Sigmoid colon (tissue), 7 donors: ENCODE measurements at places on chromosomes 16 and 17. TPM values are rescaled to one million over a fixed set of nuclear protein-coding genes. Genes with fewer than 3 reads are reported as not detected.
A peak's percentile ranks its signal among the peaks of the same experiment; 100 is the strongest.

- DNase-seq: no peak
Measured at GRCh38 chr16:67529582-67530012, 968 bp downstream of the RIPOR1 start.

DNA sequence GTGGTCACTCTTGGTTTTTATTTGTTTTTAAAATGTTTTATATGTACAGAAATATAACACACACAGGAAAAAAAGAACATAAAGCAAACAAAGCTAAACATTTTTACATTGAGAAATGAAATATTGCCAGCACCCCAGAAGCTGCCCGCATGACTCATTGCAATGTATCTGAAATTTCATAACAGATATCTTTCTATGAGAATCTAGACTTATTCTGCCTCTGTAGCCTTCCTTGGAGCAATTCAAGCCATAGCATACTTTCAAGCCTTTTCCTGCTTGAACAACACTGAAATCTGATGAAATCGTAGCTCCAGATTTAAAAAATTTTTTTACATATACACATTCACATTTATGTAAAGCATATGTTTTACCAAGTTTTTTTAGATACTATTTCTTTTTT lies 86.9 kb downstream of the RBBP6 start:
- no peak for DNase-seq

- DNase-seq: no peak
Measured at GRCh38 chr17:4118015-4118743, 24.7 kb downstream of the ZZEF1 start.

GRCh38 chr17:17420082-17420481 lies 56.7 kb upstream of the MED9 start:
- peak; percentile 65 for DNase-seq

OSBPL7 gene
- total RNA-seq: 2.9 TPM

- no peak for DNase-seq
Measured at GRCh38 chr17:31753011-31753410, 106.0 kb downstream of the COPRS start.

FOXF1 gene
- 74.2 TPM for total RNA-seq

GRCh38 chr17:45363498-45363897 lies 46.7 kb upstream of the MAP3K14 start:
- DNase-seq: peak; percentile 2

- DNase-seq: no peak
Measured at GRCh38 chr16:14672403-14672971, 21.6 kb downstream of the PLA2G10 start.

GRCh38 chr16:54070789-54071343 lies 215.7 kb downstream of the IRX3 start:
- DNase-seq: no peak

DNA sequence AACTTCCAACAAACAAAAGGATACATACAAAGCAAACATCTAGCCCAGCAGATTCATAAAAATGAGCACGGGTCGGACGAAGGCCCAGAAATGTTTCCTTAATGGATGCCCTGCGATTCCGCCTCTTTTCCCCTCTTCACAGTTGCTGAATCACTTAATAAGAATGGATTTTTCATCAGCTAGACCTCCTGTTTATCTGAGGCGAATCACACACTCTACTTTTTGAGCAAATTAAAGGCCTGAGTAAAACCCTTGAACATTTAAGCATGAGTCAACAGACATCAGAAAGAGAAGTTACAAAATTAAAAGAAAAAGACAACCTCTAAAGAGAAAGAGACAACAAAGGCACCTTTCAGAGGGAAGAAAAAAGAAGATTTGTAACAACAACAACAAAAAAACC lies 44.7 kb downstream of the HS3ST3A1 start:
- no peak for DNase-seq

KDM6B gene
- total RNA-seq: 9.2 TPM

DNA sequence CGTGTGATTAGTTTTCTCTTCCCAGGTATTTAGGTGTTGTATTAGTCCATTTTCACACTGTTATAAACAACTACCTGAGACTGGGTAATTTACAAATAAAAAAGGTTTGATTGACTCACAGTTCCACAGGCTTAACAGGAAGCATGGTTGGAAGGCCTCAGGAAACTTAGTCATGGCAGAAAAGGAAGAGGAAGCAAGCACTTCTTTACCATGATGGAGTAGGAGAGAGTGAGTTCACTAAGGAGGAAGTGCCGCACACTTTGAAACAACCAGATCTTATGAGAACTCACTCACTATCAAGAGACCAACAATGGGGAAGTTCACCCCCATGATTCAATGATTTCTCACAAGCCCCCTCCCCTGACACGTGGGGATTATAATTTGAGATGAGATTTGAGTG lies 1343.7 kb upstream of the GOT2 start:
- no peak for DNase-seq

GRCh38 chr17:65542610-65543009 lies 18.8 kb downstream of the AXIN2 start:
- DNase-seq: no peak

GRCh38 chr17:15289285-15290183 lies 24.4 kb upstream of the PMP22 start:
- DNase-seq: no peak

DNA sequence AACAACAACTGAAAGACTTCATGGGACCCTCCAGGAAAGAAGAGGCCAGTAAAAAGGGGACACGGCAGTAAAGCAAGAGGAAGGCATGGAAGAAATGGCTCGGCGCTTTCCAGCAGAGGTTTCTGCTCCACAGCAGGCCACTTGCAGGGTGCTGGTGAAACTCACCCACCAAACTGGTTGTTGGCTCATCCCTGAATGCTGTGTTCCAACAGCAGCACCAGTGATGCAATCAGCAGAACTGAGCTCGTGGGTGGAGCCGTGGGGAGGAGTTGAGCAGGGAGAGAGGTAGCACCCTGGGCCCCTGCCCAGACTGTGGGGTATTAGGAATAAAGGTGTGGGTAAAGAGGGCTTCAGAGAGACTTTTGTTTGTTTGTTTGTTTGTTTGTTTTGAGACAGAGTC lies 62.8 kb upstream of the ADCY9 start:
- DNase-seq: no peak

GRCh38 chr17:41523225-41523593 lies 4.5 kb upstream of the KRT15 start:
- DNase-seq: no peak

DNAAF8 gene
- 0.83 TPM for total RNA-seq

GFAP gene
- not detected for total RNA-seq

CRISPLD2 gene
- 140 TPM for total RNA-seq

- peak; percentile 50 for DNase-seq
Measured at GRCh38 chr17:16989230-16989952, 17.5 kb upstream of the TNFRSF13B start.

CD300E gene
- 0.28 TPM for total RNA-seq

GRCh38 chr16:85334718-85335583 lies 222.7 kb upstream of the CIBAR2 start:
- no peak for DNase-seq

CX3CL1 gene
- total RNA-seq: 4.8 TPM

PLA2G10 gene
- total RNA-seq: not detected

ZNF213 gene
- total RNA-seq: 7.1 TPM

GINS2 gene
- total RNA-seq: 0.16 TPM

GRCh38 chr16:30786115-30786935 lies 680 bp downstream of the ZNF629 start:
- no peak for DNase-seq

DNA sequence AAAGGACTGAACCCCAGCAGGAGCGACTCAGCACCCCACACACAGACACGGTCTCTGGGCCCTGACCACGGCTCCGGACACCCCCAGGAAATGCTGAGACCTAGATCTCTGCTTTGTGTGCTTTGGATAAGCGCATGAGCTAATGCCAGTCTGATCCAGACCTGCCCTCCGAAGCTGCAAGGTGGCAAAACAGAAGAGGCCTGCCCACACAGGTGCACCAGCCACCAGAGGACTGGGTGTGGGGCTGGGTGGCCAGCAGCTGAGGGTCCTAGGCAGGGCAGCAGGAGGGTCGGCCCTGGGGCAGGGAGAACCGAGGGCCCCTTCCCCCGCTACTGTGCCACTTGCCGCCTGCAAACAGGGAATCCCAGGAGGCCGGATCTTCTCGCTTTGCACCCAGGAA lies 30.7 kb upstream of the EIF1 start:
- no peak for DNase-seq

IL21R gene
- total RNA-seq: not detected

DNA sequence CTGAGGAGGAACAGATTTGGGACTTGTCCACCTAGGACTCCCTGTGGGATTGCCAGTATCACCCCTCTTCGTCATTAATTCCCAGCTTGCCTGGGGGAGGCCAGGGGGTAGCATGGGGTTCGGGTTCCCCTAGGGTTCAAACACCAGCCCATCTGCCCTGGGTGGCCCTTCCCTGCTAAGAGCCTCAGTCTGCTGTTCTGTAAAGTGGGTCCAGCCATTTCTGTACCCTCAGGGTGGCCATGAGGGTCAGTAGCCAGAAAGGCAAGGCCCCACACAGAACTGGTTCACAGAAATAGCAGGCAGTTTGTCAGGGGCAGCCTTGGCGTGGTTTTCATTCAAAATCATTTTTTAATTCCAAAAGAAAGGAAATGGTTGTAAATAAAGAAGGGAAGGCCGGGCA lies 62.9 kb downstream of the RAI1 start:
- no peak for DNase-seq

MYH8 gene
- not detected for total RNA-seq

OXLD1 gene
- total RNA-seq: 36.0 TPM

HS3ST2 gene
- 0.55 TPM for total RNA-seq

DNA sequence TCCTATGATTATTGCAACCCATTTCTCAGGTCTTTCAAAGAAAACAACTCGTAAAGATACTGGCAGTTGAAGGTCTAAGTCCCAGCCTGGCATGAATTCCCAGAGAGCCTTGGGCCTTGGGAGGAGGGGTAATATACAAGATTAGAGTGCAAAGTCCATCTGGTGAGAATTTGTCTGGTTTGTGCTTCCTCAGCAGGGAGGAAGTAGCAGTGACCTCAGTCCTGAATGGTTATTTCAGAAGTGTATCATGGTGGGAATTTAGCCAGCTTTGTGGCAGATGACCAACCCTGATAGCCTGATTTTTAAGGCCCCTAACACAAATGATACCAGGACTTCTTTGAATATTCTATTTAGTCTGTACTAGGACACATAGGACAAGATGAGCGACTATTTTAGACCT lies 151.2 kb upstream of the TBX2 start:
- no peak for DNase-seq

DNA sequence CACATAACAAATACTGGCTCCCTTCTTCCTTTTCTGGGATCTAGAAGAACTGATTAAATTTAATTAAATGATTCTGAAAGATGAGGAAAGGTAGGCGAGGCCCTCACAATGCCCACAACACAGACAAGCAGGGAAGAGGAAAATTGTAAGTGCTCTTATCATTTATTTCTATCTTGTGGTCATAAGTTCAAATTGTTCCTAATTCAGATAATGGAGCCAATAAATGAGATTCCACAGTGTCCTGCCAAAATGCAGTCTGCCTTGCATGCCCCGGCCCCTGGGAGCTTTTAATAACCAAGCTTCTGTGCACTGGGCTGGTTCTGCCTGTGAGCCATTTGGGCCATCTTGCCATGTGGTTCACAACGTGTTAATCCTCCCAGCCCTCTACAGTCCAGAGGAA lies 97.0 kb downstream of the CMC2 start:
- no peak for DNase-seq

DNA sequence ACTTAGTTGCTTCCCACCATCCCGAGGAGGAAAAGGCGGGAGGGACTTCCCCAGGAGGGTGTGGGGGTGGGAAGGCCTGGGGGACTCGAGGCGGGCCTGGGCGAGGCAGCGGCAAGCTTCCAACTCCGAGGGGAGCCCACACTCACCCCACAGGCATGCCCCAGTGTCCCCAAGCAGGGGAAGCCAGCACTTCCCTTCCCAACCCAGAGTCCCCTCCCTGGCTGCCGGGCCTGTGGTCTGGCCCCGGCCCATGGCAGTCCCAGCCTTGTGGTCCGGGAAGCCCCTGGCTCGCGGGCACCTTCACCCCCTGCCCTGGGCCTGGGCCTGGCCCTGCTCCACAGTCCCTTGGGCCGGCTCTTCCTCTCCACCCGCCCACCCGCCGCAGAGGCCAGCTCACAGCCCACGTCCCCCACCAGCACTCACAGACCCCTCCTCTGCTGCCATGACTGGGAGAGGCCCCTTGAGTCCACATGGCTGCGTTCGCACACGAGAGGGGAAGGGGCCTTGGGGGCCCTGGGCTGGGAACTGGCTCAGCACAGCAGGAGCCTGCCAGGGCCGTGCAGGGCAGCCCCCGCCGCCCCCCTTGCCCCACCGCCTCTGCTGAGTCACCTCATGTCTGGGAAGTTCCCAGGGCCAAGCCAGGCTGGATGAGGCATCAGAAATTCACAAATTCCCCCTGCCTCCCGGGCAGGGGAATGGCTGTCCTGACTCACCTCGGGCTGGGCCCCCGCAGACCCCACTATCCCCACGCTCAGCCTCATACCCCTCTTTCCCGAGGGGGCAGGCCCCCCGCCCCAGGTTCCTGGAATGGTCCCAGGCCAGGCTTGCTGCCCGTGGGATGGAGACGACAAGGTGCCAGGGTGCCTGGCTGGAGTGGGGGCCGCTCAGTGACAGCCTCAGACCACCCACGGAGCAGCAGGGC lies 27.8 kb downstream of the BAHCC1 start:
- DNase-seq: peak; percentile 92

DNA sequence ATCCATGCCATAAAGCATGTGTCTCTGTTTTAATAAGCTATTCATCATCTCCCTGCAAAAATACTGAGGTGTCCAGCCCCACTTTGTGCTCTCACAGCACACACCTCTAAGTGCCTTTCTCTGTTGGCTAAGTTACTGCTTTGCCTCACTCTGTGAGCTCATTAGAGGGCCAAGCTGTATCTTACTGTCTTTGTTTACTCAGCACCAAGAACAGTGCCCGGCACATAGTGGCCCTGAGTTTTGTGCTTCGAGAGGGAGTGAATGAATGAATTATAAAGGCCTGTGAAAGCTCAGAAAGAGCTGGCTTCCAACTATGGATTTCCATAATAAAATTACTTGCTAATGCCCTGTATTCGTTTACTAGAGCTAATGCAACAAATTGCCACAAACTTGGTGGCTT lies 50.2 kb upstream of the NOG start:
- DNase-seq: no peak

DNA sequence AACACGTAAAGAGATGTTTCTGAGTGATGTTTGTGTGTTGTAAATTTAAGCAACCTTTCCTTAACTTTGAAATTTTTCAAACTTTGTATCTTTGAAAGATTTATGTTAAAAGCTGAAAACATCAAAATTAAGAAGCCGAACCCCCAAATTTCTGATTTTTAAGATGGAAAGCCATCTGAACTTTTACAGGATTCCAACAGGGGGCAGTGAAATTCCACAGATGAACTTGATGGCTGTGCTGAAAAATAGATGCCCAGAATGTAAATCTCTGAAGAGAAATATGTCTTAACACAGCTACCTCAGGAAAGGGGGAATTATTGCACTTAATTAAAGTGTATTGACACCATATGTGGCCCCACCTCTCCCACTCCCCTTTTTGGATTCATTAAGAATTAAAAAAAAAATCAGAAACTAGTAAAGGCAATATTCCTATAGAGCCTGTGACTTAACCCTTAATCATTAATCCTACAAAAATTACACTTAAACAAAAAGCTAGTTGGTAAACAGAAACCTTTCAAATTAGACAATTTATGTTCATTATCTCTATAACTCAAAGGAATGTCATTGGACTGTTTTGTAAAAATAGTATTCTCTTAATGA lies 597.9 kb downstream of the KCNJ2 start:
- no peak for DNase-seq

- no peak for DNase-seq
Measured at GRCh38 chr16:83799336-83799735, 8.4 kb upstream of the HSBP1 start.

GRCh38 chr17:81738801-81739393 lies 26.8 kb downstream of the SLC25A10 start:
- DNase-seq: no peak

GPR139 gene
- not detected for total RNA-seq

MFAP4 gene
- total RNA-seq: 189 TPM

GRCh38 chr17:43395165-43395564 lies 3.6 kb upstream of the ARL4D start:
- no peak for DNase-seq
